Trophoblast cell (in vitro differentiated cells and primary cell): ENCODE measurements at places on chromosomes 2 and 18.

DNA sequence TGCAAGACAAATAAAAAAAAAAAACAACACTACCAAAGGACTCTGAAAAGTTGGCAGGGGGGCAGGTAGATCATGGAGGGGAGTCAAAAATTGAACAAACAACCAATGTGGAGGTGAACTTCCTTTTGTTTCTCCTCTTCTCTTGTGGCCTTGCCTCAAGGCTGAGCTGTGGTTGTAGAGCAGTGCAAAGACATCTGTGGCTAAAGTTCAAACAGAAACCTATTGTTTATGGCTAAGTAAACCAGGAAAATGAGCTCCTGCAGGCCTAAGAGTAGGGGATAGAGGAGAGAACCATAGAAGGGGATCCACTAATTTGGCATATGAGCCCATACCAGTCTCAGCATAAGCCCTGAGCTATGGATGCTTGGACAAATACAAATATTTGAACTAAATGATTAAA, 40.2 kb upstream of the EGR4 start:
- no peaks in the 10 kb centered on the region for H3K27me3 ChIP-seq
- H3K27ac ChIP-seq = no peak overlapping the region
- H3K36me3 ChIP-seq = no peaks in the 10 kb centered on the region
- DNase-seq = no peak
- H3K4me1 ChIP-seq = no peaks in the 10 kb centered on the region

GRCh38 chr18:70781860-70782453, 493.1 kb downstream of the SOCS6 start:
- H3K4me1 ChIP-seq = no peaks in the 10 kb centered on the region
- peak; percentile 65 for DNase-seq
- H3K27me3 ChIP-seq = no peaks in the 10 kb centered on the region

DNA sequence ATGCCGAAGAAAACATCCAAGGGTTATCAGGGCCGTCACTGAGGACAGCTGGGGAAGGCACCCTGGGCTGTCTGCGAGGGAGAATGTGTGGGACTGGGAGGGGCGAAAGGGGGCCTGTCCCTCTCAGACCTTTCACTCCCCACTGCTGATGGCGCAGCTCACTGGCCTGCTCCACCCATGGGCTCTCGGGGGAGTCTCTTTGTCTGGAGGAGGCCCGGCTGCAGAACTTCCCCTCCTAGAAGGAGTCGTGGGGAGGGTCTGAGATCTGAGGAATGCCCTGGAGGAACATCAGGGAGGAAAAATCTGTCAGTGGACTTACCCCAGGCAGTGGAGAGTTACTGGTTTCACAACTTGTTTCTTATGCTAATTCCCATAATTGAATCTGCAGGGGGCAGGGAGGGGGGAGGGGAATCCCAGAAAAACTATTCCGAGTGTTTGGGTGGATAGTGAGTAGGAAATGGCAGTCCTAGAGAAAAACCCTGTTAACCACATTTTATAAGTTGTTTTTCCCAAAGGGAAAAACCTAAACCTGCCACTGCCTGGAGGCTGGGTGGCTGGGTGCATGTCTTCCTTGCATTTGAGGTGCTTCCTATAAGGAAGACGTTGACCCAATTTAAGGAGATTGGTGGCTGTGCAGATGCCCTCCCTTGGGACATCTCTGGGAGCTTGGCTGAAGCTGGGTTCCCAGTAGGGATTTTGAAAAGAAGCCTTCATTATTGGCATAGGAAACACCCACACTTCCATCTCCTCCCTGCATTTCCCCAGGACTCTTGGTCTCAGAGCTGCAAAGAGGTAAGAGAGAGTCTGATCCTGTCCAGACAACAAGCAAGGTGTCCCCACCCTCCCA, 11.7 kb upstream of the SEMA4C start:
- peaks cover 68% of the 10 kb centered on the region for H3K4me1 ChIP-seq
- no peaks in the 10 kb centered on the region for H3K27me3 ChIP-seq
- peak overlapping the region; percentile 89 for H3K27ac ChIP-seq

- no peaks in the 10 kb centered on the region for H3K36me3 ChIP-seq
- no peak overlapping the region for H3K4me3 ChIP-seq
- H3K4me1 ChIP-seq = peaks cover 4% of the 10 kb centered on the region
- peak; percentile 46 for DNase-seq
- H3K27ac ChIP-seq = no peak overlapping the region
- no peaks in the 10 kb centered on the region for H3K27me3 ChIP-seq
Observed at GRCh38 chr18:74116633-74117554, 30.7 kb downstream of the FBXO15 start.

- H3K36me3 ChIP-seq = no peaks in the 10 kb centered on the region
- peaks cover 28% of the 10 kb centered on the region for H3K4me1 ChIP-seq
- DNase-seq = no peak
- H3K4me3 ChIP-seq = no peak overlapping the region
Observed at GRCh38 chr2:240889601-240890560, 6.1 kb downstream of the MAB21L4 start.

DNA sequence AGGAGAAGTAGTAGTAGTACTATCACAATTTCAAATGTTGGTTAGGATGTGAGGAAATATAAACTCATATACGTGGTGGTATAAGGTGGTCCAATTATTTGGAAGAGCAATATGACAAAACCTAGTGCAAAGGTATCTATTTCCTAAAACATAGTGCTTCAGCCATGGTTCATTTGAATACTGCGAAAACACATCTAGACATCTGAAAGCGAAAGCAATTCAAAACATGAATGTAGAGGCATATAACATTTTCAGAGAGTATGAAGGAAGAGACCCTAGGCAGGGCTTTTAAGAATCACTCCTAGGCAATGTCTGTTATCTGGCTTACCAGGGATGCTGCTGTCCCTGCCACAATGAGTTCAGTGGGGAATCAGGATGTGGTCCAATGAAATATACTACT, 1085.8 kb downstream of the TDRD15 start:
- DNase-seq = no peak
- no peaks in the 10 kb centered on the region for H3K4me1 ChIP-seq
- no peaks in the 10 kb centered on the region for H3K27me3 ChIP-seq
- no peaks in the 10 kb centered on the region for H3K36me3 ChIP-seq
- H3K27ac ChIP-seq = no peak overlapping the region
